Bronchial epithelial cell (primary cell): ENCODE measurements at places on chromosomes 12 and 14. TPM values are rescaled to one million over a fixed set of nuclear protein-coding genes. Genes with fewer than 3 reads are reported as not detected.

The FBXL14 gene
- 9.7 and 10.2 TPM in 2 replicates for total RNA-seq

The CLEC6A gene
- under 0.01 TPM in 1 of 2 replicates, not detected in the other for total RNA-seq

The SERPINA9 gene
- total RNA-seq: not detected in 2 replicates

The NANOG gene
- total RNA-seq: not detected in 2 replicates

The TPH2 gene
- total RNA-seq: not detected in 2 replicates

The SRRM4 gene
- not detected in 2 replicates for total RNA-seq

The CLEC4C gene
- total RNA-seq: not detected in 2 replicates

The HCAR3 gene
- 0.26 and 0.77 TPM in 2 replicates for total RNA-seq

The ASCL1 gene
- total RNA-seq: not detected in 2 replicates

The C1S gene
- total RNA-seq: 1.5 and 6.3 TPM in 2 replicates

The CPM gene
- total RNA-seq: 7.1 and 28.5 TPM in 2 replicates

The TESPA1 gene
- not detected in 2 replicates for total RNA-seq

The TBC1D30 gene
- total RNA-seq: 2.6 and 4.2 TPM in 2 replicates

The SDR9C7 gene
- 0.26 and 4.9 TPM in 2 replicates for total RNA-seq

The ITGB7 gene
- total RNA-seq: 8.4 and 15.7 TPM in 2 replicates

The LRIG3 gene
- total RNA-seq: 30.6 and 44.5 TPM in 2 replicates
